Aorta (tissue), 5 donors: ENCODE measurements at places on chromosomes 4 and X.

GRCh38 chr4:183848805-183849204 is 56.3 kb upstream of the STOX2 start:
- no peak overlapping the region for H3K4me3 ChIP-seq
- H3K4me1 ChIP-seq = no peaks in the 10 kb centered on the region
- no peak for DNase-seq

DNA sequence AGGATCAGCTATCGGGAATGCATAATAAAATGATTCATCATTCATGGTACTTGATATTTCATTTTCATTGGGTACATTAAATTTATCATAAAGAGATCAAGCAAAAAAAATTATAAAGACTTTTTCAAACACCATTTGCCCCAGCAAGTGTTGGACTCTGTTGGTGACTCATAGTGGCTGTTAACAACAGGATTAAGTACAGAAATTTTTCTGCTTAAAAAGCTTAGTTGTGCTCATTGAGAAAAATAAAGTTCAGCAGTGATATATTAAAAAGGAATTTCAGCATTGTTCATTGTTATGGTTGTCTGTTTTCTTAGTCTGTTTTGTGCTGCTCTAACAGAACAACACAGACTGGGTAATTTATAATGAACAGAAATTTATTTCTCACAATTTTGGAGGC is 86.2 kb upstream of the PCDH10 start:
- no peak overlapping the region for H3K4me3 ChIP-seq
- no peaks in the 10 kb centered on the region for H3K27me3 ChIP-seq
- DNase-seq = no peak
- no peaks in the 10 kb centered on the region for H3K4me1 ChIP-seq
- no peaks in the 10 kb centered on the region for H3K36me3 ChIP-seq
- no peak overlapping the region for H3K27ac ChIP-seq

DNA sequence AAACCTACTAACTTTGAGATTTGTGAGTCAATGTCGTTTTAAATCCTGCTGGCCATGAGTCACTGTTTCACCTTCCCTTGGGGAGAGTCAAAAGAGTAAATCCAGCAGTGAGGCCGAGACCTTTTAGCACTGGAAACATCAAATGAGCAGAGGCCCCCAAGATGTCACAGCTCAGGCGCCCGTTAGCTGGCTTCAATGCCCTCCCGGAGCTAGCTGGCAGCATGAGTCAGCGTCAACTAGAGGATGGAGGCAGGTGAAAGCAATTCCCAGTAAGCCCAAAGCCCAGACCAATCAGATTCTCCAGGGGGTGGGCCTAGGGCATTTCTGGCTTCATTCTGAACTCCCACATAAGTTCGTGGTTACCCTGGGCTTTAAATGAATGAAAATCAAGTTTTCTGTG is 170.9 kb downstream of the CLCN4 start:
- DNase-seq = no peak
- H3K4me1 ChIP-seq = no peaks in the 10 kb centered on the region
- H3K27me3 ChIP-seq = no peaks in the 10 kb centered on the region

DNA sequence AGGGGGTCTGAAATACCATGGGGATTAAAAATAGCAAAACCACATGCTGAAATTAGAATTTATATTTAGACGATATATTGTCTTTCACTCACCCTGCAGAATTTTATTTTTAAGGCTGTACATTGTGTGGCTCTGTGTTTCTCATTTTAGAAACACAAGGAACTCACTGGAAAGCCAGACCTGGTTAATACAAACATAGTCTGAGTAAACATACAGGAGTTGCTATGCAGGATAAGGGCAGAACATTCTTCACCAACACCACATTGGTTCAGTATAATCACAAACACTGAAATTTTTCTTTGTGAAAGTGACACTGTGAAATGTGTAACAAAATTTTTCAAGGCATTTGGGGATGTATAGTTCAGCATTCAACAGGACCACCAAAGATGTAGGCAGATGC is 115.5 kb downstream of the ARX start:
- no peaks in the 10 kb centered on the region for H3K27me3 ChIP-seq
- H3K36me3 ChIP-seq = no peaks in the 10 kb centered on the region

DNA sequence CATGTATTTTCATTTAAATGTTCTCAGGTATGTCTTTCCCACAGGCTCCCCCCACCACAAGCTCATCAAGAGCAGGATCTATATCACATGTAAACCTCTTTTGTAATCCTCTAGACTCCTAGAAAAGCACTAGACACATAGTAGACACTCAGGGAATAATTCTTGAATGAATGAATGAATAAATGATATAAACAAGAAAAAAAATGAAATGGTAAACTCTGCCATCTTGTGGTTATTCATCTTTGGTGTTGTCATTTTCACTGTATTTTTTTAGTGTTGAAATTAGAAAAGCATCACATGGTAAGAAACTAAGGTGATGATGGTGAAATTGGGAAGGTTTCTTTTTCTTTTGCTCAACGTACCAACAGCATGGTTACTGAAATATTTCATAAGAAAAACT is 34.2 kb upstream of the C1GALT1C1 start:
- no peak for DNase-seq
- H3K27me3 ChIP-seq = no peaks in the 10 kb centered on the region
- H3K4me1 ChIP-seq = no peaks in the 10 kb centered on the region

GRCh38 chr4:26943391-26943790 is 82.8 kb downstream of the STIM2 start:
- H3K27ac ChIP-seq = no peak overlapping the region
- DNase-seq = no peak
- no peaks in the 10 kb centered on the region for H3K27me3 ChIP-seq
- no peaks in the 10 kb centered on the region for H3K36me3 ChIP-seq
- no peaks in the 10 kb centered on the region for H3K4me1 ChIP-seq

DNA sequence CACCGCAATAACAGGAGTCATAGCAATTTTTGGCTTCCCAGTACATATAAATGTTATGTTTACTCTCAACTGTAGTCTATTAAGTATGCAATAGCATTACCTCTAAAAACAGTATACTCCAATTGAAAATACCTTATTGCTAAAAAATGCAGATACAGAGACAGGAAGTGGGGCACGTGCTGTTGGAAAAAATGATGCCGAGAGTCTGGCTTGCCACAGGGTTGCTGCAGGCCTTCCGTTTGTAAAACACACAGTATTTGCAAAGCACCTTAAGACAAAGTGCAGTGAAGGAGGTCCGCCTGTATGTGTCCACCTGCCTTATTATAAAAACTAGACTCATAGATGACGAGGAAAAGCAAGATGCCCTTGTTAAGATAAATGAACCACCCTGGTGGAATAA is 23.5 kb downstream of the CD99 start:
- H3K27ac ChIP-seq = no peak overlapping the region
- H3K4me1 ChIP-seq = no peaks in the 10 kb centered on the region
- H3K36me3 ChIP-seq = peaks cover 3% of the 10 kb centered on the region
- H3K27me3 ChIP-seq = no peaks in the 10 kb centered on the region
- DNase-seq = peak; percentile 7
- H3K4me3 ChIP-seq = no peak overlapping the region

DNA sequence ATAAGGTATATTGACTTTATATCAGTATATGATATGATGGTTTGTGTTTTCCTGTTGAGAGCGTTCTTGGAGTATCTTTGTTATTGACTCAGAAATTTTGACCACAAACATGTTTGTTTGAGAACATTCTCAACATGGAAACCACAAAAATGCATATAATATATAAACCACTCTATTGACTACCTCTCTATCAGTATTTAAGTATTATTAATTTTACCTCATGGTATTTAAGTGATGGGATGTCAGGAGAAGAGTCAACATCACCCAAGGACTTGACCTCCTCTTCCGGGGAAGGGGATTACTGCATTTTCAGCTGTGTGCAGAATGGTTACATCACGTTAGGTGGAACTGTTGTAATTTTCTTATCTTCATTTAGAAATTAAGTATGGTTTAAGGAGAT is 54.3 kb upstream of the PUDP start:
- no peaks in the 10 kb centered on the region for H3K36me3 ChIP-seq
- no peak overlapping the region for H3K4me3 ChIP-seq
- no peaks in the 10 kb centered on the region for H3K27me3 ChIP-seq
- DNase-seq = no peak

GRCh38 chr4:159366966-159367780 is 264.3 kb downstream of the RAPGEF2 start:
- no peak overlapping the region for H3K4me3 ChIP-seq
- H3K4me1 ChIP-seq = no peaks in the 10 kb centered on the region
- no peaks in the 10 kb centered on the region for H3K27me3 ChIP-seq

DNA sequence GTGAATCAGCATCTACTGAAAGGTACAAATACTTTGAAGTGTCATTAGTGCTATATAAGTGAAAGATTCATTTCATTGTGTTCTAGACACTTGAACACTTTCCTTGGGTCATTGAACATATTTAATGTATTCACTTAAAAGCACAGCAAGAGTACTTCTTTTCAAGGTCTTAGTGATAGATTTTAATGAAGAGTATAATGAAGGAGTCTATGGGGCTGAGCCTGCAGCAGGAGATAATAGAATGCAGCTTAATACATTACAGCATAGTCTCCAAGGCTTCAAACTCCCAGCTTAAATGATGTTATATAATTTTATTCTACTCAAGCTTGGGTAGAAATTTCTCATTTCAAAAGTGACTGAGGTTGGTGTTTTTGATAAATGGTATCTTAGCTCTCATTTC is 66.1 kb upstream of the VEGFC start:
- H3K4me1 ChIP-seq = no peaks in the 10 kb centered on the region
- no peak overlapping the region for H3K27ac ChIP-seq
- no peaks in the 10 kb centered on the region for H3K36me3 ChIP-seq
- DNase-seq = no peak
- no peaks in the 10 kb centered on the region for H3K27me3 ChIP-seq
- H3K4me3 ChIP-seq = no peak overlapping the region

- H3K27me3 ChIP-seq = no peaks in the 10 kb centered on the region
- no peak overlapping the region for H3K27ac ChIP-seq
- DNase-seq = no peak
- no peaks in the 10 kb centered on the region for H3K4me1 ChIP-seq
- H3K4me3 ChIP-seq = no peak overlapping the region
- H3K36me3 ChIP-seq = no peaks in the 10 kb centered on the region
Observed at GRCh38 chrX:83260288-83260687, 247.8 kb upstream of the POU3F4 start.

GRCh38 chr4:181911420-181911819 is 331.8 kb upstream of the TENM3 start:
- H3K36me3 ChIP-seq = no peaks in the 10 kb centered on the region
- H3K27me3 ChIP-seq = no peaks in the 10 kb centered on the region
- no peak overlapping the region for H3K27ac ChIP-seq
- no peaks in the 10 kb centered on the region for H3K4me1 ChIP-seq
- no peak for DNase-seq

- DNase-seq = no peak
- H3K27me3 ChIP-seq = no peaks in the 10 kb centered on the region
- H3K36me3 ChIP-seq = peaks cover 2% of the 10 kb centered on the region
Observed at GRCh38 chr4:118742050-118742449, 56.9 kb downstream of the METTL14 start.

DNA sequence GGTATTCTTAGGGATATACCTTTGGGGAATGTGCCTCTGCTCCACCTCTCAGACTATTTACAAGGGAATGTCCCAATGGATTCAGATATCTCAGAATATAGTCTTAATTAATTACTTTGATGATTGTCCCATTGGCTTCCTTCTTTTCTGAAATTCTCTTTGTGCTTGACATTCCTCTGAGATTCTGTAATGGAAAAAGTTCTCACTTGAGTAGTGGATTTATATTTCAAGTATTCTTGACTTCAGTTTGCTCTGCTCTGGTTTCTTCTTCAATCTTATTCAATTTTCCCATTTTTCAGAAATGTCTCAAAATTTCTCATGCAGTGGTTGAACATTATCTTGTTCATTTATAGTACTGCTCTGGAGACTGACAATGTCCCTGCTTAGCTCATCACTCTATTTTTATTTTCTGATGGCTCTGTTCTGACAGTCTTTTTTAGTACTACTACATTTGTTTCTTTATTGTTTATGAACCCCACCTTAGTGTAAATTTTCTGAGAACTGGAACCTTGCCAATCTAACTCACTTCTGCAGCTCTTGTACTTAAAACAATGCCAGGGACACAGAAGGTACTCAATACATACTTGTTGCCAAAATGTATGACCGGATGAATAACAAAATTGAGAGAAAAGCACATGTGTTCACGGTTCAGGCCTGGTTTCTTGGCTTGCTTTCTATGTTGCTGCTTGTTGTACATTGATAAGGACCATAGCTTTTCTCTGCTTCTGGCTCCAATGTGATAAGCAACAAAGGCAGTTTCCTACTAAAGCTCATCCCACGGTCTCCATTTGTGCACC is 471.7 kb downstream of the GASK1B start:
- H3K4me1 ChIP-seq = peaks cover 3% of the 10 kb centered on the region
- H3K27ac ChIP-seq = peak overlapping the region; percentile 93
- H3K36me3 ChIP-seq = no peaks in the 10 kb centered on the region
- no peak for DNase-seq
- H3K27me3 ChIP-seq = no peaks in the 10 kb centered on the region

DNA sequence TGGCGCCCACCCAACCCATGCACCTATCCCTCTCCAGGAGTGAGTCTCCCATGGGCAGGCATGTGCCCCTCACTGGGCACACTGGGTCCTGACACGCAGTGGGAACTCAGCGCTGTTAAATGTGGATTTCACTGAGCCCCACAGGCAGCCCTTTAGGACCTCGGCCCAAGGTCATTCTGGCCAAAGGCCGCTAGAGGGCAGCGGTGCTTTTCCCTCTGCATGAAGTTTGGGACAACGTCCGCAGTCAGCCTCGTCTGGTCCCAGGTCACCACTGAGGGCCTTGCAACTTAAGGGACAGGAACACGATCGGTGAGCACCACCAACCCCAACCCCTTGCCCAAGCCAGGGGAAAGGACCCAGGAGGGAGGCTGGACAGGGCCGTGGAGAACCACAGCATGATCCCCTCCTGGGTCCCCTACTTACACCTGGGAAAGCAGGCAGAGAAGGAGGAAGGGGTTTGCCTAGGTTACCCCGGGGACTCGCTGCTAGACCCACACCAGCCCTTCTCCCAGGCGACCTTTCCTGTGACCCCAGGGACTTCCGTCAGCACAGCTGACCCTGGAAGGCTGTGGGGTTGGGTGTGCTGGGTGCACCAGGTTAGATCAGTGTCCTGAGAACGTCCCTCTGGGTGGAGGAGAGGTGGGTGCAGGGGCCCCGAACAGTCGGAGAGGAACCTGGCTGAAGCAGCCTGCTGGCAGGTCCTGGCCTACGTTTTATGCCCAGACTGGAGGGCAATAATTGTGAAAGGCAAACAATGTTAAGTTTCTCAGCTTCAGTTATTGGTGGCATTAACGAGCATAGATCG is 24.0 kb downstream of the CYTL1 start:
- no peaks in the 10 kb centered on the region for H3K36me3 ChIP-seq
- H3K27me3 ChIP-seq = no peaks in the 10 kb centered on the region
- no peak overlapping the region for H3K4me3 ChIP-seq
- H3K4me1 ChIP-seq = no peaks in the 10 kb centered on the region
- DNase-seq = peak; percentile 85

- no peaks in the 10 kb centered on the region for H3K27me3 ChIP-seq
- no peaks in the 10 kb centered on the region for H3K4me1 ChIP-seq
- no peaks in the 10 kb centered on the region for H3K36me3 ChIP-seq
Observed at GRCh38 chrX:16897445-16897844, 27.3 kb upstream of the RBBP7 start.

- no peak for DNase-seq
- no peaks in the 10 kb centered on the region for H3K27me3 ChIP-seq
- peaks cover 1% of the 10 kb centered on the region for H3K4me1 ChIP-seq
Observed at GRCh38 chr4:99029018-99029735, 33.7 kb downstream of the METAP1 start.

GRCh38 chr4:85780664-85781063 is 305.7 kb downstream of the ARHGAP24 start:
- DNase-seq = no peak
- H3K36me3 ChIP-seq = no peaks in the 10 kb centered on the region
- H3K27ac ChIP-seq = no peak overlapping the region

- no peaks in the 10 kb centered on the region for H3K27me3 ChIP-seq
- H3K4me1 ChIP-seq = no peaks in the 10 kb centered on the region
- peak; percentile 81 for DNase-seq
- no peaks in the 10 kb centered on the region for H3K36me3 ChIP-seq
- no peak overlapping the region for H3K27ac ChIP-seq
Observed at GRCh38 chrX:131821945-131822622, 201.0 kb upstream of the STK26 start.
